Pons (tissue), 1 donor: ENCODE measurements at places on chromosomes 1 and 21.
A peak's percentile ranks its signal among the peaks of the same experiment; 100 is the strongest.

DNA sequence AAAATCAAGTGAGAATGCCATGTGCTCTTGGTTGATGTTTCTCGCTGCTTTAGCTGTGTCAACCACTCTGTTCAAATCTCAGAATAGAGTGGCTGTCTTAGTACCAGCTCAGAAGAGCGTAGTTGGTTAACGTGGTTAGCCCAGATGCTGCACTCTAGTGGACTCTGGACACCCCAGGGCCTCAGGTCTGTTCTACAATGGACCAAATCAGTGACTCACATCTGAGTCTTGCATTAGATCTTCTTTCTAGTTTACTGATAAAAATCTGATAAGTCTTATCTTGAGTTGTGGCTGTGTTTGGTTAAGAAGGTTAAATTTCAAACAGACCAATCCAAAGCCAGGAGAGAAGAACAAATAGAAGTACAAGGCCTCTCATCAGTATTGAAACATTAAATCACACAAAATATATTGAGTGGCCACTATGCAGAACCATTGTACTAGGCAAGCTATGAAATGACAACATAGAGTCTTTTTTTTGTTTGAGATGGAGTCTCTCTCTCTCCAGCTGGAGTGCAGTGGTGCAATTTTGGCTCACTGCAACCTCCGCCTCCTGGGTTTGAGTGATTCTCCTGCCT is 104.1 kb downstream of the NR5A2 start:
- no peak for DNase-seq

DNA sequence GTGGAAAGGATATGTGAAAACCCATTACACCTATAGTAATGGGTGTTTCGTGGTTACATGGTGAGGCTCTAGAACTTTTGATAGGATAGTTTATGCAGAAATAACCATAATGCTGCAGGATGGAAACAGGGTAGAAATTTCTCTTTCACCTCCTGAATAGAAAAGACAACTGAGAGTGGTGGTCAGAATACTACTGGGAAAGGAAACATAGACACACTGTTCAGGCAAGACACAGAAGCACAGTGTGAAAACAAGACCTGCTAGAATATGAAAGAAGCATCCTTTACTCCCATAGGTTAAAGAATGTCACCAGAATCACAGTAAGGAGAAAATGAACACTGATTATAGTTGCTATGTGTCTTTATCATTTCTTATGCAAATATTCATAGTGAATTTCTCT is 496.6 kb downstream of the DPYD start:
- DNase-seq = peak; percentile 73

DNA sequence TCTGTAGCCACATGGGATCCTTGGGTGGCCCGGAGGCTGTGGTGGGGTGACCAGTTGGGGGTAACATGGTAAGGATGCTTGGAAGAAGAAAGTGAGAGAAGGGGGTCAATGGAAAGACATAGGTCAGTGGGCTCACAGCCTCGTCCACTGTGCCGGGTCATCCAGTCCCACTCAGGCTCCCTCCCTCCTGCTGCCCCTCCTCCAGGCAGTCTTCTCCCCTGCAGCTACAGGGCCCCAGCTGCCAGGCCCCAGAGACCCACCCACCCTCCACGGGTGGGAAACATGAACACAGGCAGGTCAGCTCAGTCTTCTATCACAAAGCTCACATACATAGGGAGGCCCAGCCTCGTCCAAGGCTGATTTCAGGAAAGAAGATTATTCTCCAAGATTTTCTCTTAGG is 158.3 kb downstream of the ST6GALNAC5 start:
- DNase-seq = no peak

- DNase-seq = no peak
These were observed 18.7 kb downstream of the RIPK4 start for GRCh38 chr21:41747943-41748738.

- no peak for DNase-seq
These were observed 25.4 kb downstream of the TEX35 start for GRCh38 chr1:178538192-178538916.

DNA sequence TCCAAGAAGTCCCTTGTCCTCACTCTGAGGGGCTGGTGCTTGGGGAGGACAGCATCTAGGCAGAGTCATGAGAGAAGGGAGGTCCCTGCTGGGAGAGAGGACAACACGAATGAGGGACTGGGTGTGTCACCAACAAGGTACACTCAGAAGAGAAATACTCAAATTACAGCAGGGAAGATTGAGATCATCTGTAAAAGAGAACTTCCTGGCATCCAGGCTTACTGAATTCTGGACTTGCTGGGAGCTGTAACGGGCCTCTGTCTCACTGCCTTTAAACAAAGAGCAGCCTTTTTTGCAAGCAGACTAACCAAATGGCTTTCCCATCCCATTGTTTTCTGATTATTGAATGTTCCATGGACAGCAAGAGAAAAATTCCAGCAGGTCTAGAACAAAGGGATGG is 195.7 kb upstream of the RAB4A start:
- peak; percentile 83 for DNase-seq

DNA sequence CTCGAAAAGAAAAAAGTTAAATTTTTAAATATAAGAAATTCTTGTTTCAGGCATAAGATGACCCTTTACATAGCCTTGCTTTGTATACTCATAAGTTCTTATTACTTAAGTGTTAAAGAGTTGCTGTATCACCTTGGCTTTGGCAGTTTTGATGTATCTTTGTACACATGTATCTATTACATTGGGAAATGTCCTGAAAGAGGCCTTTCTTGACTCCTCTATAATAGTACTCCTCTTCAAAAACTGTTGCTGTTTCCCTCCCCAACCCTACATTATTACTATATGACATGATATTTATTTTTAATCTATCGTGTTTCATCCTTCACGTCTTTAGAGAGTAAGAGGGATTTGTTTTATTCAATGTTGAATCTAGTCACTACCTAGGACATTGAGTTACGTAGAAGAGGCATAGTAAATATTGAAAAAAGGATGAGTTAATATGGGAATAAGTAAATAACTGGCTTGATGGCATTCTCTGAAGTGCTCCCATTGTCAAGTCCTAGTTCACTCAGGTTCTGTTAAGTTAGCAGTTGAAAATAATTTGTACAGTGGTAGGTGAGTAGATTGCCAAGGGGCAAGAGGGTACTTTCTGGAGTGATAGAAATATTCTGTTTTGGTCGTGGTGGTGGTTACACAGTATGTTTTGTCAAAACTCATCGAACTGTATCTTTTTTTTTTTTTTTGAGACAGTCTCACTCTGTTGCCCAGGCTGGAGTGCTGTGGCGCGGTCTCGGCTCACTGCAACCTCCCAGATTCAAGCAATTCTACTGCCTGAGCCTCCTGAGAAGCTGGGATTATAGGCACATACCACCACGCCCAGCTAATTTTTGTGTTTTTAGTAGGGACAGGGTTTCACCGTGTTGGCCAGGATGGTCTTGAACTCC is 8.2 kb downstream of the THRAP3 start:
- DNase-seq = no peak

DNA sequence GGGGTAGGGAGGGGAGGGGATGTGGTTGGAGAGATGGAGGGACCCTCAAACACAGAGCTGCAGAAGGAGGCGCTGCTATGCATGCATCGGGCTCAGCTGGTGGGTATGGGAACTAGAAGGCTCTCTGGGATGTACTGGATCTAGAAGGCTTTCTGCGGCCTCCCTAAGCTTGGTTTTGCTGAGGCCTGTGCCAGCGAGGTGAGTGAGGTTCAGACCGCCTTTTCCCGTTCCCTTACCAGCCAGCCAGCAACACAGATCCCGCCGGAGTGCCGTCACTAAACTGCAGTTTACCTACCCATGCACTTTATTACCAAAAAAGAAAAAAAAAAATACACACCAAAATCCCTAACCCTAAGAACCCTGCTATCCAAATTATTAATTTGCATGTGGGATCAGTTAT is 180.2 kb downstream of the PRDM16 start:
- DNase-seq = no peak

GRCh38 chr1:174819596-174819995 is 180.2 kb upstream of the CACYBP start:
- no peak for DNase-seq

DNA sequence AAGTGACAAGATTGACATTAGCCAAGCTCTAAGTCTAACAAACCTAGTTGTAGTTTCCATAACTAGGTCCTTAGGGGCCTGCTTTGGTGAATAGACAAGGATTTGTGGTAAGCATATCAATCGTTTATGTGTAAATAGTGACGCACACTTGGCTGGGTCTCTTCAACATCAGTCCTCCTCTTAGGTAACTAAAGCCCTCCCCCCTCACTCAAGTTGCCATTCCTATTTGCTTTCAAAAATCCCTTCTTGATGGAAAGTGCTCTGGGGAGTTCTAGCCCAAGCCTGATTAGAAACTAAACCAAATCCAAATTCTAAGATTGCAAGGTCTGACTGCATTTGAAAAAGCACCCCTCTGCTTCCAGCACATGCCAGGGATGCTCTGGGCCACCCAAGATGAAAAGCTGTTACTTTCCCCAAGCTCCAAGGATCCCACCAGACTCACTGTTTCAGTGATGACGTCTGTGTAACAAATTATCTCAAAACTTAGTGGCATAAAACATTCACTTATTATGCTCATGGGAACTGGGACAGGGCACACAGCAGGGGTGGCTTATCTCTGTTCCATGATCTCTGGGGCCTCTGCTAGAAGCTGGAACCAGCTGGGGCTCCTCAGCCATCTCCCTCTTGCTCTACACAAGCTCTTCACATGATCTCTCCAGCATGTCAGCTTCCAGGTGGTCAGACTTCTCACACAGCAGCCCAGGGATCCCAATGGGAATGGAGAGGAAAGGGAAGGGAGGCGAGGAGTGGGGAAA is 74.1 kb downstream of the RRAGC start:
- no peak for DNase-seq

DNA sequence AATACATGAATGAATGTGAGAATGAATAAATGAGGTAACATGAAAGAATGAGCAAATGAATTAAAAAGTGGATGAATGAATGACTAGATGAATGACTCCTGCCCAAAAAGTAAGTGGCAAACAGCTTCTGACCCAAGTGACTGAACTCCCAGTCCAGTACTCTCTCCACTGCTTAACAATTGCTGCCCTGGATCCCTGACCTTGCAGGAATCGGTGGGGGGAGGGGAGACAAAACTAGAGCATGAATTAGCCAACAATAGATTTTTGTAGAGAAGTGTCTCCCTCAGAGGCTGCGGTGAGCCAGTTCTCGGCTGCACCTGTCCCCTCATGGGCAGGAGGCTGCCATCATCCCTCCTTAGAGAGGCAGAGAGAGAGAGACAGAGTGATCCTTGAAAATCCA is 5.9 kb upstream of the GRIK3 start:
- DNase-seq = no peak

- no peak for DNase-seq
These were observed 3.0 kb downstream of the RWDD3 start for GRCh38 chr1:95236784-95237575.

GRCh38 chr1:15042866-15043265 is 110.7 kb upstream of the TMEM51 start:
- DNase-seq = peak; percentile 96

GRCh38 chr1:110643879-110644472 is 30.8 kb downstream of the KCNA3 start:
- peak; percentile 33 for DNase-seq

DNA sequence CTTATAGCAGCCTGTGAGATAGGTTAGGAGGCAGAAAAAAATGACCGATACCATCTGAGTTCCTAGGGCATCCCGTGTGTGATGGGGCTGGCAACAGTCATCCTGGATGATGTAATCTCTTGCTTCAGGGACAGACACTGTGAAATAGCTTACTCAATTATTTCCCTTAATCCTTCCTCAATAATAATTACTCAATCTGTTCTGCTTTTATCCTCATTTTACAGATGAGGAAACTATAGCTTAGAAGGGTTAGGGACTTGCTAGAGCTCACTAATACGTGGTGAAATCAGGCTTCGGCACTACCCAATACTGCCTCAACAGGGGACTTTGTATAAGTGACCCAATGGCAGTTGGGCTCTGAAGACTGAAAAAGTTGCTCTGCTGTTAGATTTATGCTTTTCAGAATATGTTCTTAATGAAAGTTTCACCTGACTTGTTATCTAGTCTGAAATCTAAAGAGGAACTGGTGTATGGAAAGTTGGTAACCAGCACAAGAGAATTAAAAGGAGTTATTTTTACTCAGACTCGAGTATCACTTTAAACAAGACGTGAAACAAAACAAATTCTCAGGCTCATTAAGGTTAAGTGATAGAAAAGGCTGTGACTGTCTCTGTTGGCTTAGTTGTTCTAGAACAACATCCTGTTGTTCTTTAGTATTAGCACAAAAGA is 14.4 kb downstream of the CD55 start:
- DNase-seq = no peak

- no peak for DNase-seq
These were observed 506.2 kb downstream of the PLPP3 start for GRCh38 chr1:56073206-56073605.

- DNase-seq = no peak
These were observed 26.2 kb downstream of the TP73 start for GRCh38 chr1:3678361-3679097.

DNA sequence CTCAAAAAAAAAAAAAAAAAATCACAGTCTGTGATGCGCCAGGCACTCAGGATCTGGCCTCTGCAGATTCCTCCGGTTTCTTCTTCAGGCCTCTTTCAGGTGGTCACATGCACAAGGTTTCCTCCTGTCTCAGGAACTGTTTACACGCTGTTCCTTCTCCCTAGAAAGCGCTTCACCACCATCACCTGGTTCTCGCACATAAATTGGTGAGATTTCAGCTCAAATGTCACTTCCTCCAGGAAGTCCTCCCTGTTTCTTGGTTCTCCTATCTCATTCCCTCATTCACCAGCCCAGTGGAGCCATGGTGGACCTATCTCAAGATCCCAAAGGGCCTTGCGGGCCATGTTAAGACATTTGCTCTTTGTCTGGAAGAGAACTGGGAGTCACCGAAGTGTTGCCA is 26.7 kb downstream of the HMGN2 start:
- no peak for DNase-seq

DNA sequence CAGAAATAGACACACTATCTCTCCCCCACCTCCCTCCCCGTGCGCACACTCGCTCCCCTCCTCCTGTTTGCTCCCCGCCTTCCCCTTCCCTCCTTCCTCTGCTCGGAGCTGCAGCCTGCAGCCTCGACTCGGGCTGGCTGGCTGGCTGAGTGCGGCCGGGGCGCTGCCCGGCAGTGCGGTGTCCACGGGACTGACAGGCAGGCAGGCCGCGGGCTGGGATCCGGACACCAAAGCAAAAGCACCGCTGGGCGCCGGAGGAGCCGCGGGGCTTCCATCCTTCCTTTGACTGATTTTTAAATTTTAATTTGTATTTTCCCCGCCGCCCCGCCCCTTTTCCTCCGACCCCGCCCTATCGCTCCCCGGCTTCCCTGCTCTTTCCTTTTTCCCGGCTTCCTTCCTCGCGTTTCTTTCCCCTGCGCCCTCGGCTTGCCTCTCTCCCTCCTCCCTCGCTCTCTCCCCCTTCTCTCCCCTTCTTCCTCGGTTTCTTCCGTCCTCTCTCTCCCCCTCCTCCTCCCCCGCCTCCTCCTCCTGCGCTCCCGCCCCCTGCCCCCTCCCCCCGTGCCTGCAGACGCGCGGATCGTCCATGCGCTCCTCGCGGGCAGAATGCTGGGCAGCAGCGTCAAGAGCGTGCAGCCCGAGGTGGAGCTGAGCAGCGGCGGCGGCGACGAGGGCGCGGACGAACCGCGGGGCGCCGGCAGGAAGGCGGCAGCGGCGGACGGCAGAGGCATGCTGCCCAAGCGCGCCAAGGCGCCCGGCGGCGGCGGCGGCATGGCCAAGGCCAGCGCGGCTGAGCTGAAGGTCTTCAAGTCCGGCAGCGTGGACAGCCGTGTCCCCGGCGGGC is 109.4 kb downstream of the NAV1 start:
- DNase-seq = no peak

- DNase-seq = no peak
These were observed 18.7 kb downstream of the MIER1 start for GRCh38 chr1:66943361-66943969.
